Left ventricle myocardium inferior (tissue), 1 donor: ENCODE measurements at places on chromosomes 11 and 22. TPM values are rescaled to one million over a fixed set of nuclear protein-coding genes. Genes with fewer than 3 reads are reported as not detected.

SMIM35 gene
- total RNA-seq: not detected

SLC22A6 gene
- total RNA-seq: not detected

PIWIL4 gene
- 0.66 TPM for total RNA-seq

FOLH1 gene
- not detected for total RNA-seq

APOL5 gene
- not detected for total RNA-seq

TPBGL gene
- 0.16 TPM for total RNA-seq

PHLDB1 gene
- 102 TPM for total RNA-seq
